ENCODE measurements at places on chromosomes 12 and 14. TPM values are rescaled to one million over a fixed set of nuclear protein-coding genes. Genes with fewer than 3 reads are reported as not detected.

The PTPRO gene
- total RNA-seq: not detected

The PZP gene
- not detected for total RNA-seq

The ERBB3 gene
- total RNA-seq: 1.3 TPM

The ARMH4 gene
- 0.30 TPM for total RNA-seq

The BICDL1 gene
- total RNA-seq: 2.3 TPM

The RNASE3 gene
- total RNA-seq: not detected
